Left hindlimb (tissue), 1 donor: ENCODE measurements at places on chromosomes 3 and 15.

- no peak for DNase-seq
These were observed 238.2 kb upstream of the HES1 start for GRCh38 chr3:193897731-193898180.

GRCh38 chr3:45029661-45030060, 3.6 kb downstream of the CLEC3B start:
- peak; percentile 60 for DNase-seq

DNA sequence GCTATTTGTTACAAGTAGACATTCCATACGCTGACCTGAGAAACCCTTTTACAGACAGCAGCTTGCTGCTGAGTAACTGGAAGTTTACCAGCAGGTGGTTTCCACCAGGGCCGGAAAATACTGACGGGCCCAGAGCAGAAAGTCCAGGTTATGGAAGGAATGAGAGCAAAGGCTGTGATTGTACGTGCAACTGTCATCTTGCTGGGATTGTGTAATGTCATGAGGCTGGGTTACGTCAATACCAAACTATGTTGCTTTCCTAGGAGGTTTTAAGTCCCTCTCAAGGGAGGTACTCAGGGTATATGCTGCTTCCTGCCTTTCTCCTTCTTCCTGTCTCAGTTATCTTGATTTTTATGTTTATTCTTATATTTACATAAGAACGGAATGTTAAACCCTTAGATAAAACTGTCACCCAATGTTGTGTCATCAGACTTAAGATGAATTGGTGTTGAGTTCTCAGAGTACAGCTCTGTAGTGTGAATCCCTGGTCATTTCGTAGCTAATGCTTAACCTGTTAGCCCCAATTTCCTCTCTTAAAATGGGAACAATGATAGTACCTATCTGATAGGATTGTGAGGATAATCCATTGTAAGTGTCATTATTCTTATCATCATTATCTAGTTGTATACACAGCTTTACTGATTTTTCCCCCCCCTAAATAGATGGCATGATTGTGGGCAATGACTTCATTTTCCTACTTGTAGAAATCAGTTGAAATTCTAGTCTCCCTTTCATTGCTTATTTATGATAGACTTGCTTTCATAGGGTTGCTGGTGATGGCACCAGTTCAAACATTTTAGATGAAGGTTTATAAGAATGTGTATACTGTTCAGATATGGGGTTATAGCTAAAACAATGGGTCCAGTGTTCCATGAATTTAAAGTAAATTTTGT, 101.4 kb downstream of the FNDC3B start:
- peak; percentile 43 for DNase-seq

DNA sequence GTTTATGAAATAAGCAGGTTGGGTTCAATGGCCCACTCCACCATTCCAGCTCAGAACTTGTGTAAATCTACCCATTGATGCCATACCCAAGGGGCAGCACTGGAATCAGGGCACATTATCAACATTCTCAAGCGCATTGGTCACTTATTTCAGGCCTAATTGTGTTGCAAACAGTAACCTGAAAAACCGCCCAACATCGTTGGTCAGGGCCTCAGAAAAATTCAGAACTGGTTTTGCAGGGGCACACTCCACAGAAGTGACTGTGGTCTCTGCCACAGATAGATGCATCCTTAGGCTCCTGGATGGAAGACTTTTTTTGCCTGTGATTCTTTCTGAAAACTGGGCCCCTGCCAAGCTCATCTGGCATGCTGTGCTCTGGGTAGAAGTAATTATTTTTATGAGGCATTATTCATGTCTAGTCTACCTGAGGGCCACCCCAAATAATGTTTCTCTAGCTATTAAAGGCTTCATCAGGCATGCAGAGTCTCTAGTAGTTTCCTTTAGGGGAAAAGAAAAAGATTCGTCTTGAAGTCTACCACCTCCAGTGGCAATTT, 21.7 kb upstream of the LRTM1 start:
- no peak for DNase-seq

DNA sequence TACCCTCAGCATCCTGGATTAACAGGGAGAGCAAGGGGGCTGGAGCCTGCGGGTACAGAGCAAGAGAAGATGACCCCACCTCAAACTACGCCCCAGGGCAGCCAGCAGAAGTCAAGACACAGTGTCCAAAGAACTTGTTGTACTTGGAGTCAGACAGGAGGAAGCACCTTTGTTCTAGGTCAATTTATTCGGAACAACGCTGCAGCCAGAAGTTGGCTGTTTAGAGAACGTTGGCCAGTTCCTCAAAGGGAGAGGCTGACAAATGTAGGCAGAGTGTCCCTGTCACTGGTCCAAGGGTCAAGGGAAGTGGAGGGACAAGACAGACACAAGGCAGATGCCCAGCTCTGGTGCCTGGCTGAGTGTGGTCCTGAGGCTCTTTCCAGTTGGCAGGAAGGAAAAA, 32.1 kb upstream of the PIAS1 start:
- DNase-seq, result no peak

GRCh38 chr3:12785096-12785495, 11.4 kb upstream of the CAND2 start:
- no peak for DNase-seq

- DNase-seq, result no peak
These were observed 134.9 kb downstream of the MBNL1 start for GRCh38 chr3:152403632-152404066.

GRCh38 chr3:10602769-10603768, 97.7 kb upstream of the ATP2B2 start:
- no peak for DNase-seq

GRCh38 chr3:129603991-129604749, 2.3 kb downstream of the PLXND1 start:
- no peak for DNase-seq

- no peak for DNase-seq
These were observed 234.6 kb upstream of the CBLB start for GRCh38 chr3:106103383-106103782.

- no peak for DNase-seq
These were observed 36.0 kb downstream of the TSPAN3 start for GRCh38 chr15:77034695-77035489.

DNA sequence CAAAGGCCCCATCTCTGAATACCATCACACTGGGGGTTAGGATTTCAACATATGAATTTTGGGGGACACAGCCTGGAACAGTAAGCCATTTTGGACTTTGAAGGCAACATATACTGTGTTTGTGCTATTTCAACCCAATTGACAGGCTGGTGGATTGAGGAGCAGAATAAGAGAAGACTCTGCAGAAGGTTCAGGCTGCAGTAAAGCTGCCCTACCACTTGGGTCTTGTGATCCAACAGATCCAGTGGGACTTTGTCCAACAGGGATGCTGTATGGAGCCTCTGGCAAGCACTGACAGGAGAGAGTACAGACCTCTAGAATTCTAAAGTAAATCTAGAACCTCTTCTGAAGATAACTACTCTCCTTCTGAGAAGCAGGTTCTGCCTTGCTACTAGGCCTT, 1.1 kb upstream of the BCL2L10 start:
- DNase-seq, result no peak

DNA sequence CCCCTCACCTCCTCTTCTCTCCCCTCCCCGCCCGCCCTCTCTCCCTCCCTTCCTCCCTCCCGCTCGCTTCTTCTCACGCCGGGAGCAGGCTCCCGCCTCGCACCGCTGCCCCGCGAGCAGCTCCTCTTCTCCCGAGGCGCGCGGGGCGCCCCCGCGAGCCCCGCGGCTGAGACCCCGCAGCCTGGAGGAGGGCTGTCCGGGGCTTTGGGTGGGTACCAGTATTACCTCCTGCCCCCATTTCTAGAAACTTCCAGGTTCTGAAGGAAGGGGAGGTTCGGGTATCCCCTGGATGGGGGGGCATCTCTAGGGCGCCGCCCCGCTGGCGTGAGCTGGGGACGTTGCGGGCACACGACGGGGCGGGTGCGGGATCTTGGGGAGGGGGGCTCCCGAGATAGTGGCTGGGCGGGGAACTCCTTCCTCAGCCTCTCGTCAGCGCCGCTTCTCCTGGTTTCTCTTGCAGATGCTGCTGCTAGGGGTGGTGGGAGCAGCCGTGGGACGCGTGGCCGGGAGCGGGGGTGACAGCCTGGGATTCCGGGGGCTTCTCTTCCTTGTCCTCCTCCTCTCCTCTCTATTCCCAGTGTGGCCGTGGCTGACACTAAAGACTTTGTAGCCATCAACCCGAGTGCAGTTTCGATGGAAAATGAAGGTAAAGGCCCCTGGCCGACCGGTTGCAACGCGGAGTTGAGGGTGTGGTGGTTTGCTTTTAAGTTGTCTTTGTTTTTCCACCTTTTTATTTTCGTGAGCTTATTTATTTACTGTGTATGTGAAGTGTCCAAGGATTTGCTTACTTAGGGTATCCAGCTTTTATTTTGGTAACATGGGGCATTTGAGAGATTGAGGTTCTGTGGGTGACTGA, 474 bp downstream of the ATP2C1 start:
- no peak for DNase-seq

- no peak for DNase-seq
These were observed 185.1 kb upstream of the GALNT15 start for GRCh38 chr3:15989419-15989818.

- peak; percentile 81 for DNase-seq
These were observed 1.3 kb downstream of the ARL6IP5 start for GRCh38 chr3:69085833-69086722.

DNA sequence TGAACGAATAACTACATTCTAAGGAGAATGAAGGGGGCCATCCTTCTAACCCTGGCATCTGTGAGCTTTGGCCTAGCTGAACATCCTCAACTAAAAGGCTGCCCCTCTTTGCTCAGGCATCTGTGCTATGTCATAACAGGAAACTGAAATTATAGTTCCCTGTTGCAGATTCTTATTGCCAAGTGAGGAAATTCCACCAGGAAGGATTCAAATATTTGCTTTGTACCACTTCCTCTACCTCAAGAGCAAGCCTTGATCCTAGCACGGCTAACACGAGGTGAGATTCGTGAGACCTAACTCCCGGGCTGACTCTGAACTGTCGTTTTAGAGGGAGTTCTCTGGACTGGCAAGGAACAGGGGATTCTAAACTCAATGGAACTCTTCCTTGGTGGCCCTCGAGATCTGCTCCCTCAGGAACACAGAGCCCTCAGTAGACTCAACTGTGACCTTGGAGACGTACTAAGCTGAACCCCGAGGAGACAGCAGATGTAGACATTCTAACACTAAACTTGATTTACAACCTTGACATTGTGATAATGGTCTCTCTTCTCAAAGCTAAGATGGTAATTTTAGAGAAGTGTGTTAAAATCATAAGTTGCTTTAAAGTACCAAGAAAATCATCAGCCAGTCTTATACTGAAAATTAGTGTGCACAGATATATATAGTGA, 4.2 kb downstream of the SPG21 start:
- DNase-seq, result no peak

- no peak for DNase-seq
These were observed 104.3 kb downstream of the MEX3B start for GRCh38 chr15:81941479-81941878.

DNA sequence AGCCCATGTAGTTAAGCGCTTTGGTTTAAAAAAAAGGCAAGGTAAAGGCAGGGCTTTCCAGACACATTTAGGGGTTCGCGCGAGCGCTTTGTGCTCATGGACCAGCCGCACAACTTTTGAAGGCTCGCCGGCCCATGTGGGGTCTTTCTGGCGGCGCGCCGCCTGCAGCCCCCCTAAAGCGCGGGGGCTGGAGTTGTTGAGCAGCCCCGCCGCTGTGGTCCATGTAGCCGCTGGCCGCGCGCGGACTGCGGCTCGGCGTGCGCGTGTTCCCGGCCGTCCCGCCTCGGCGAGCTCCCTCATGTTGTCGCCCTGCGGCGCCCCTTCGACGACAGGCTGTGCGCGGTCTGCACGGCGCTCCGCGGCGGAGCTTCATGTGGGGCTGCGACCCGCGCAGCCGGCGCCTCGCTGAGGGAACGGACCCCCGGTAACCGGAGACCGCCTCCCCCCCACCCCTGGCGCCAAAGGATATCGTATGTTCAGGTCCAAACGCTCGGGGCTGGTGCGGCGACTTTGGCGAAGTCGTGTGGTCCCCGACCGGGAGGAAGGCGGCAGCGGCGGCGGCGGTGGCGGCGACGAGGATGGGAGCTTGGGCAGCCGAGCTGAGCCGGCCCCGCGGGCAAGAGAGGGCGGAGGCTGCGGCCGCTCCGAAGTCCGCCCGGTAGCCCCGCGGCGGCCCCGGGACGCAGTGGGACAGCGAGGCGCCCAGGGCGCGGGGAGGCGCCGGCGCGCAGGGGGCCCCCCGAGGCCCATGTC, 927 bp downstream of the SMAD6 start:
- DNase-seq, result no peak

DNA sequence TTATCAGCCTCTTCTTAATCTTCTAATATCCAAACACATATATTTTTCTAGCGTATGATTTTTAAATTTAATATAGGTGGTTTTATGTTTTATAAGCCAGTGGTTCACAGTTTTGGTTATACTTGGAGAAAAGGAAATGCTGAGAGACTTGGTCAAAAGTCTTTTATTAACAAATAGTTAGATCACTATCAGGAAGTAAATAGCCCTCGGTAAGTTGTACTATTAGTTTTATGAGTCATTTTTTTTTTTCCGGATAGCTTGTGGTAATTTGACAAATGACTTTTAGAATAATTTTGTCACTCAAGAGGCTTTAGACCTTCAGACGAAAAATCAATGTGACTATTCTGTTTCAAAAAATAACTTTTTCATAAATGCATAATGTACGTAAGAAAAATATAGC, 232.2 kb upstream of the ROBO1 start:
- DNase-seq, result no peak

DNA sequence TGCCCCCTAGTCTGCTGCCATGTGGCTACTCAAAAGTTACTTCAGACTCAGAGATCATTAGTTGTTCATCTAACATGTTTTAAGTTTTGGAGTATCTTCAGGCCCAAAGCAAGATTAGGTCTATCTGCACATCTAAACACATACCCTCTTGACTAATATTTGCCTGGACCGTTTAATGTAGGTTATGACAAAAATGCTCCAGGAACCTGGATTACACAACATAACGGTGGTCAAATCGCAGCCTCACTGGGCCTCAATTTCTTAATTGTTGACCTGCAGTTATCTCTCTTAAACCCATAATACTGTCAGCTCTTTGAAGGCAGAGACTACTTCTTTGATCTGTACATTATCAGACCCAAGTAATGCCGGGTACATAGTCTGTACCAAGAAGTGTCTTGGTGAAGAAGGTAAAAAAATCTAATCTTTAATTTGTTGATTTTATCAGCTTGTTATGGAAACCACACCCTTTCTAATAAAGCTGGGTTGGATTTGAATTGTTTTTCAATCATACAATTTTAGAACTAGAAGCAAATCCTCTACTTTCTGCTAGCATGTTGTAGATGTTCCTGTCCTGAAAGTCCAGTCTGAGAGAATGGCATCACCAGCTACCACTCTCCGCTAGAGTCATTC, 3.6 kb downstream of the SNRK start:
- DNase-seq, result no peak

DNA sequence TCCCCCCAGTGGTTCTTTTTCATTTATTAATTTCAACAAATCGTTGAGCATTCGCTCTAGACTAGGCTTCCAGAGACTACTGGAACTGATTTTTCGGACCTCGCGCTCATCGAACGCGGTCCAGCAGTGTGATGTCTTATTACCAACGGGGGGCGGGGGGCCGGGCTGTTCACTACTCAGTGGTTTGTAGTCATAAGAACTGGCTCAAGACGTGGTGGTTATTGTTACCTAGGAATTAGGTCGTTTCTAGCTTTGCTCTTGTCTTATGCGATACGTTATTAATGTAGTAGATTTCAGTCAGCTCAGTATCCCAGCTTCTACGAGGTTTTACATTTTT, 858 bp downstream of the RBM5 start:
- no peak for DNase-seq

- DNase-seq, result no peak
These were observed 45.9 kb downstream of the HRH1 start for GRCh38 chr3:11199902-11200845.

- DNase-seq, result no peak
These were observed 12.8 kb downstream of the PPCDC start for GRCh38 chr15:75036212-75036616.
